ENCODE measurements at places on chromosomes 1 and 21.

DNA sequence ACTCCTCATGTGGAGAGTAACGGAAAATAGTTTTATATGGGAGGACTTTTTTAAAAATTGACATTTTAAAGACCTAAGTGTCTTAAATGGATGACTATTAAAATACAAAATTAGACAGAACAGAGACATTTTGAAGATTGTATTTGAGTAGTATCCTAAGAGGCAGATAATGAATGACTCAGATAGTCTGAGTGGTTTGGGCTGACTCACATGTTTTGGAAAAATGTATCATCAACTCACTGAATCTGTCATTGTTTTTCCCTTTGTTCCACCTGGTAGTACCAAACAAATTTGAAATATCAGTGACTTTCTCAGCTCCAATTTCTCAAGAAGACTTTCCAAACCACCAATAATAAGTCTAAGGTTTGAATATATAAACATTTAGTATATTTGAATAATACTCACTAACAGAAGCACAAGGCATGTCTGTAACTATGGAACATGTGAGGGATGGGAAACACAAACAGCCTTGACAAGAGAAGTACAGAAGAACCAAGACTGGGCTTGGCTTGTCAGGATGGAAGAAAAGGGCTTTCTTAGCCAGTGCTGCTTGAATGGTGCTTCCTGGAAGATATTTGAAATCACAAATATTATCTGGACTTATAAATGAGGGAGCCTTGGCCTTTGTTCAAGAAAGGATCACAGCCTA is 90.6 kb downstream of the SGIP1 start:
- no peaks in the 10 kb centered on the region for H3K27me3 ChIP-seq
- H3K4me3 ChIP-seq: no peak overlapping the region
- no peak overlapping the region for H3K27ac ChIP-seq
- peaks cover 7% of the 10 kb centered on the region for H3K4me1 ChIP-seq
- DNase-seq: no peak

GRCh38 chr1:83626603-83627002 is 372.3 kb downstream of the TTLL7 start:
- H3K4me1 ChIP-seq: peaks cover 13% of the 10 kb centered on the region
- peaks cover 9% of the 10 kb centered on the region for H3K27me3 ChIP-seq
- DNase-seq: no peak
- H3K27ac ChIP-seq: no peak overlapping the region
- no peaks in the 10 kb centered on the region for H3K36me3 ChIP-seq
- no peak overlapping the region for H3K4me3 ChIP-seq

DNA sequence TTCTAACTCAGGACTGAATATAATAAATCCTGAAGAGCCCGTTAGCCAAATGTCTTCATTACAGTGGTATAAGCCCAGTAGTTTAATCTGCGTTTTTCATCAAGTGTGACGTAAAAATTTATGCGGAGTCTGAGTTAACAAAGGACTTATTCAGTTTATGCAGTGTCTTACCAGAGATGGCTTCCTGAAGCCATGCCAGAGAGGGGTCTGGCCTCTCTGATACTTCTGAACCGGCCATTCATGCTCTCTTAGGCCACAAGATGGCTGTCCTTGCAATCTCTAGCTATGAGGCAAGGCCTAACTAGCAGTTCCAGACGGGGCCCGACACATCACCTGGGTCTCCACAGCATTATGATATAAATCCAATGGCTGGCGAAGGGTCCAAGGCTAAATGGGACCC is 101.4 kb downstream of the TEX35 start:
- H3K27ac ChIP-seq: no peak overlapping the region
- no peaks in the 10 kb centered on the region for H3K27me3 ChIP-seq
- no peak for DNase-seq
- no peaks in the 10 kb centered on the region for H3K36me3 ChIP-seq

DNA sequence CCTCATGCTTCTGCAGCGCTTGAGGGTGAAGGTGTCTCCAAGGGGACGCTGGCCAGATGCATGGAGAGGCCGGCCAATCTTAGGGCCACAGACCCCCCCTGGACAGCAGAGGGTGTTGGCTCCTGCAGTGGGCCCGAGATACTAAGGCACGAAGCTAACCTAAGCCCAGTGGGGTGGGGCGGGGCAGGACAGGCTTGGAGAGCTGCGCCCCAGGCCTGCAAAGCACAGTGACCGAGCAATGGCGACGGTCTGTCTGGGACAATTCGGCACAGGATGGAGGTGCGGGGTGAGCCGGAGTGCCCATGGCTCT is 1.3 kb downstream of the FNDC10 start:
- no peak for DNase-seq
- peak overlapping the region; percentile 87 for H3K4me3 ChIP-seq
- peak overlapping the region; percentile 55 for H3K27ac ChIP-seq
- no peaks in the 10 kb centered on the region for H3K36me3 ChIP-seq
- peaks cover 35% of the 10 kb centered on the region for H3K27me3 ChIP-seq
- H3K4me1 ChIP-seq: no peaks in the 10 kb centered on the region

DNA sequence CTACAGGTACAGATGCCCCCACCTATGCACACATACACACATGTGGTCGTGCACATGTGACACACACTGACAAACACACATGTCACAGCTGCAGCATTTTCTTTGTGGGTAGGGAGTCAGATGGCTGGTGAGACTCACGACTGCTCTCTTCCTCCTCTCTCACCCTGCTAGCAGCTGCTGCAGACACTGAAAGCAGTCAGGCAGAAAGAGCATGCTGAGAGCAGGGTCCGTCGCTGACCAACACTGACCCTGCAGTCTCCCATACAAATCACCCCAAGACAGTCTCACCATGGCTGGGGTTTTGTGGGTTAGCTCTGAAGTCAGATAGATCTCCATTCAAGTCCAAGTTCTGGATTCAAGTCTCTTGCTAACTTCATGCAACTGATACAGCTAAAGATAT is 188.3 kb downstream of the ASTN1 start:
- no peak for DNase-seq
- no peaks in the 10 kb centered on the region for H3K27me3 ChIP-seq
- no peak overlapping the region for H3K27ac ChIP-seq
- no peaks in the 10 kb centered on the region for H3K4me1 ChIP-seq

DNA sequence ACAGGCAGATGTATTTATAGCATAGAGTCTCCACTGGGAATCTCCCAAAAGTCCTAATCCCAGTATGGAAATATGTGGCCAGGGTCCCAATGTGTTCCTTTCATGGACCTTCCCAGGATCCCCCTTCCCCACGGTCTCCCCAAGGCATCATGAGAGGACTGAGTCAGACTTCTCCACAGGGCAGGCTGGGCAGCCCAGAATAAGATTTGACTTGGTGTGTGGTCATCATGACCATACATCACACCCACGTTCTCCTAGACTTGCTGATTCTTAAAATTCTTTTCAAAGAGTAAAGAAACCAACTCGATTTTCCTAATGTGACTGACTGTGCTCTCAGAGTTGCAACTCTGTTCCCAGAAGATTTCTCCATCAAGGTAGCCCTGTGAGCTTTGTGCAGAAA is 93.9 kb upstream of the CD34 start:
- DNase-seq: no peak
- H3K4me1 ChIP-seq: peaks cover 11% of the 10 kb centered on the region
- H3K36me3 ChIP-seq: peaks cover 3% of the 10 kb centered on the region
- H3K4me3 ChIP-seq: no peak overlapping the region
- no peak overlapping the region for H3K27ac ChIP-seq

DNA sequence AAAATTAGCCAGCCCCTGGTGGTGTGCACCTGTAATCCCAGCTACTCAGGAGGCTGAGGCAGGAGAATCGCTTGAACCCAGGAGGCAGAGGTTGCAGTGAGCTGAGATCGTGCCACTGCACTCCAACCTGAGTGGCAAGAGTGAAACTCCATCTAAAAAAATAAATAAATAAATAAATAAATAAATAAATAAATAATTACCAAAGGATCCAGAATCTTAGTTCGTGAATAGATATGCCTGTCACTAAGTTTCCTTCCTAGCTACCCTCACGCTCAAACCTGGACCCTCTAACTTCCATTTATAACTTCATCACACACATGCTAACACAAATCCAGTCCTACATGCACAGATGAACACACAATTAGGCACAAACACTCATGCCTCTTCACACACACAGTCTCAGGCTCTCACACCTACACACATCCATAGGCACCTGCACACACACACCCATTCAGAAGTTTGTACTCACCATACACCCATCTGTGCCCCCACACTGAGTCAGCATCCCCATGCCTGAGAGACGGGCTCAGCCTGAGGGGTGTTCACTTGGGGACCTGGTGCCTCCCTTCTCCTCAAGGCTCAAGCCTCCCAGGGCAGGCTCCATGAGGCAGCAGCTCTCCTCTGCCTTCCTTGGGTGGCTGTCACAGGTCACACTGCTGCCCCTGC is 61.5 kb downstream of the LACTBL1 start:
- no peak overlapping the region for H3K27ac ChIP-seq
- no peaks in the 10 kb centered on the region for H3K27me3 ChIP-seq
- DNase-seq: no peak
- peaks cover 16% of the 10 kb centered on the region for H3K36me3 ChIP-seq

DNA sequence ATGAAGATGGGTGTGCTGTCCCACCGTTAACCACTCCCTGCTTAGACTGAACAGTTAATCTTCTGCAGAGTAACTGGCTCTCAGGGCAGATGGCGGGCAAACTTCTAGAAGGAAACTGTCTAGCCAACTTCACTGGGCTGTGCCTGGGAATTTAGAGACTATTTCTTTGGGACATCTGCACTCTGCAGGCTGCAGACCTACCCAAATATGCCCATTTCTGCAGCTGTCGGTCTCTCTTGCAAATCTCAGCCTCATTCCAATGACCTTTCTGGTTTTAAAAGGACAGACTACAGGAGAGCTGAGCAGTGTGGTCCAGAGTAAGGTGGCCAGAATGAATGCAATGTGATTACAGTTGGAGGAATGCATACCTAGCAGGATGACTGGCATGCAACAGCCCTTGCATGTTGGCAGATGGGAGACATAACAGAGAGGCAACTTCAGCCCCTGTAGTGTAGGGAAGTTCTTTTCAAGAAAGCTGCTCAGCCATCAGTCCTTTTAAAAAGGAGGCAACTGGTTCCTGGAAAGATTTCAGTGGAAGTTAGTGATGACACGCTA is 26.3 kb upstream of the IL20 start:
- no peak overlapping the region for H3K27ac ChIP-seq
- DNase-seq: no peak
- H3K4me1 ChIP-seq: no peaks in the 10 kb centered on the region
- no peak overlapping the region for H3K4me3 ChIP-seq

GRCh38 chr21:37220433-37220980 is 46.6 kb downstream of the VPS26C start:
- no peak for DNase-seq
- H3K4me1 ChIP-seq: no peaks in the 10 kb centered on the region
- H3K27me3 ChIP-seq: no peaks in the 10 kb centered on the region
- H3K36me3 ChIP-seq: peaks cover 18% of the 10 kb centered on the region

DNA sequence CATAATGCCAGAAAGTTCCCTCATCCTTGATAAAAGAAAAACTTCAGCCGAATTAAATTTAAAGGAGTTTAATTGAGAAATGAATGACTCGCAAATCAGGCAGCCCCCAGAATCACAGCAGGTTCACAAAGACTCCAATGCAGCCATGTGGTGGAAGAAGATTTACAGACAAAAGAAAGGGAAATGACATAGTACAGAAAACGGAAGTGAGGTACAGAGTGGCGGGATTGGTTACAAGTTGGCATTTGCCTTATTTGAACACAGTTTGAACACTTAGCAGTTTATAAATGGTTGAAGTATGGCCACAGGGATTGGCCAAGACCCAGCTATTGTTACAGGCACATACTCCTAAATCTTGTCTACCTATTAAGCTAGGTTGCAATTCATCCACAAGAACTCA is 46.6 kb downstream of the HIVEP3 start:
- no peak for DNase-seq
- H3K4me1 ChIP-seq: peaks cover 13% of the 10 kb centered on the region
- H3K4me3 ChIP-seq: no peak overlapping the region
- no peaks in the 10 kb centered on the region for H3K36me3 ChIP-seq

- H3K27ac ChIP-seq: no peak overlapping the region
- no peaks in the 10 kb centered on the region for H3K36me3 ChIP-seq
- H3K27me3 ChIP-seq: peaks cover 4% of the 10 kb centered on the region
- no peaks in the 10 kb centered on the region for H3K4me1 ChIP-seq
- no peak overlapping the region for H3K4me3 ChIP-seq
- DNase-seq: no peak
These were observed 107.2 kb downstream of the DNM3 start for GRCh38 chr1:171948511-171948910.

- peak overlapping the region; percentile 31 for H3K4me3 ChIP-seq
- peaks cover 5% of the 10 kb centered on the region for H3K4me1 ChIP-seq
These were observed 498.7 kb downstream of the SMYD3 start for GRCh38 chr1:246008363-246008831.

DNA sequence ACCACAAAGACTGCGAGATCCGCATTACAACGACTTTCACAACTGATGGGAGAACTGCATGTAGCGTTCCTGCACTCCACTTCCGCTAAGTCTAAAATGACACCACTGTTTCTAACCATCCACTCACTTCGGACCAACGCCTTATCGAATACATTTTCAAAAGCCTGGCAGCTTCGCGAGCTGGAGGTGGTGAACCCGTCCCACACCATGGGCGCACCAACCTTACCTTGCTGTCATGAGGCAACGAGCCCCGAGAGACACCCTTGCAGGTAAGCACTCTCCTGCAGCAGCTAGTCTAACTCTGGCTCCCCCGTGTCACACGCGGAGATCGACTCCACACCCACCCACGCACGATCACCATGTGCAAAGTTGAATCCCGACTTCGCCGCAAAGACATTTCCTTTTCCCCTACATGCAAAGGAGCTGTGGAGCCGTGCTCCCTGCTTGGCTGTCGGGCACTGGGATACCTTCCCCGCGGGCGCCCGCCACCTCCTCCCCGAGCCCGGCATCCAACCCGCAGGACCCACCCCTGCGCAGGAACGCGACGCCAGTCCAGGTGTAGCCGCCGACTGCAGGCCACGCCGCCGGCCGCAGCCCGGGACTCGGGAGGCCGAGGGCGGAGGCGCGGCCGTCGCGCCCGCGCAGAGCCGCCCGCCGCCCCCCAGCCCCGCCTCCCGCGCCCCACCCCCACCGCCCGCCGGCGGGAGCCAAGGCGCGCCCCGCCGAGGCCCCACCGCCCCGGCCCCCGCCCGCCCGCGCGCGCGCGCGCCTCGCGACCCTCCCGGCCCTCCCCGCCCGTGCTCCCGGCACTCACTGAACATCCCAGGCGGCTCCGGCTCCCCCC is 629 bp downstream of the TAF5L start:
- H3K36me3 ChIP-seq: peaks cover 8% of the 10 kb centered on the region
- H3K27me3 ChIP-seq: no peaks in the 10 kb centered on the region
- peak overlapping the region; percentile 94 for H3K4me3 ChIP-seq
- H3K27ac ChIP-seq: peak overlapping the region; percentile 93
- peaks cover 27% of the 10 kb centered on the region for H3K4me1 ChIP-seq

DNA sequence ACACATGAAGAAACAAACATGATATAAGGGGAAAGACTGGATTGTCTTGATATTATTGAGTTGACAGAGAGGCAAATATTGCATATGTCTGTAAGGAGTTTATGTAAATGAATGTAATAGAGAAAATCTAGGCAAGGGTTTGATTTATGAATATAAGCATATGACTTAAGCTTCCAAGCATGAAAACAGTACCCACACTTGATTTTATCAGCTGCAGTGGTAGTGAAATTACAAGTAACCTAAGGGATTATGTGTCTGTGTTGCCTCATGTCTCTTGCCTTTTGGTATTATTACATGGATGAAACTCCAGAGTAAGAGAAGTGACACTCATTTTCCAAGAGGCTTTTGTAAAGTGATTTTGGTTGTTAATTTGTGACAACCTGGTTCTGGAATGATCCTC is 1678.9 kb downstream of the KCNT2 start:
- no peak overlapping the region for H3K27ac ChIP-seq
- peaks cover 5% of the 10 kb centered on the region for H3K4me1 ChIP-seq
- H3K36me3 ChIP-seq: no peaks in the 10 kb centered on the region
- no peaks in the 10 kb centered on the region for H3K27me3 ChIP-seq

Measured in type B pancreatic cell (in vitro differentiated cells).